Muscle of arm (tissue), 14 donors: ENCODE measurements at places on chromosomes 11 and 22. TPM values are rescaled to one million over a fixed set of nuclear protein-coding genes. Genes with fewer than 3 reads are reported as not detected.

Gene OR2D2
- not detected for polyA plus RNA-seq

Gene SCGB1C1
- polyA plus RNA-seq = not detected

DNA sequence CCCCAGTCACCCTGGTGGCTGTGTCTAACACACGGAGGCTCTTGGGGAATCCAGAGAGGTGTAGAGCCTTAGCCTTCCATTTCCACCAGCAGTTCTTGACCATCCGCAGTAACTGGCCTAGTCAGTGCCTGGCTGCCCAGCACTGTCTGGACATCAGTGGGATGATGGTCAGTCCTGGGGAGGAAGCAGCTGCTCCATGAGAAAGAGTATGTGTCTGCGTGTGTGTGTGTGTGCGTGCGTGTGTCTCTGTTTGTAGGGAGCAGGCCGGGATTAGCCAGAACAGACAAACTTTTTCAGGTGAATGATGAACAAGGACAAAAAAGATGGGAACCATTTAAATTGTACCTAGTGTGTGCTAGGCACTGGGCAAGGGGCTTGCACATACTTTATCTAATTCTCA is 109.3 kb upstream of the SYT13 start:
- no peak for DNase-seq

GRCh38 chr11:22670830-22671229 is 4.4 kb downstream of the GAS2 start:
- DNase-seq = no peak

DNA sequence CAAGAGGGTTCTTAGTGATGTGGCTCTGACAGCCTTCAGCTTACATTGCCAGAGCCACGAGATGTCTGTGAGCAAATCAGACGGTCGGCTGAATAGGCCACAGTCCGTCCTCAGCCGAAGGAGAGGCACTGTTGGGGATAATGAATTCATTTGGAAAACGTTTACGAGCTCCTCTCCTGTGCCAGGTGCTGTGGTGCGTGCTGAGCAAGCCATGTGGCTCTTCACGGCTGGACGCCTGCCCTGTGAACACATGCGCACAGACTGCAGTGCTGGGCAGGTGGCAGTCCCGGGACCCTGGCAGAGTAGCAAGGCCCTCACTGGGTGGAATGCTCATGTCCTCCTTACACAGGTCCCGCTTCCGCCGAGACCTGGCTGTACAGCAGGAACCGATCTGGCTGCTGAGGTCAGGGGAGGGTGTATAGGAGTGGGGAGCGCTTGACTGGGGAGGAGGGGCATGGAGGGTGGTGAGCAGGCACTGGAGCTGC is 6.8 kb downstream of the TBC1D22A start:
- DNase-seq = no peak

Gene MOGAT2
- not detected for polyA plus RNA-seq

- DNase-seq = peak; percentile 51
Measured at GRCh38 chr11:17354601-17354991, 3.0 kb downstream of the NCR3LG1 start.

DNA sequence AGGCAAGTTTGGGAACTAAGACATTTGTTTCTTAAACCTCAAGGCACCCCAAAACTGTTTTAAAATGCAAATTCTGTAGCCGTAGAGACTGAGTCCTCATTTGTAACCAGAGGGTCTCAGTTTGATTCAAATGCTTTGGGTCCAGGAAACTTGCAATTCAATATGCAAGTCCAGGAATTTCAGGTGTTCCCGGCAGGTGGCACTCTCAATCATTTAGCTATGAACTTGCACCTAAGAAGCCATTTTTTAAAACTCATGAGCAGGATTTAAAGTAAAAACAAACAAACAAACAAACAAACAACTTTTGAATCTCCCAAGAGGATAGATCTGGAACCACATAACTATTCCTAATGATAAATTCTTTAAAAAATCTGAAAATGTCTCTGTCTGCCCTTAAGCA is 8.7 kb upstream of the ABTB2 start:
- DNase-seq = no peak

DNA sequence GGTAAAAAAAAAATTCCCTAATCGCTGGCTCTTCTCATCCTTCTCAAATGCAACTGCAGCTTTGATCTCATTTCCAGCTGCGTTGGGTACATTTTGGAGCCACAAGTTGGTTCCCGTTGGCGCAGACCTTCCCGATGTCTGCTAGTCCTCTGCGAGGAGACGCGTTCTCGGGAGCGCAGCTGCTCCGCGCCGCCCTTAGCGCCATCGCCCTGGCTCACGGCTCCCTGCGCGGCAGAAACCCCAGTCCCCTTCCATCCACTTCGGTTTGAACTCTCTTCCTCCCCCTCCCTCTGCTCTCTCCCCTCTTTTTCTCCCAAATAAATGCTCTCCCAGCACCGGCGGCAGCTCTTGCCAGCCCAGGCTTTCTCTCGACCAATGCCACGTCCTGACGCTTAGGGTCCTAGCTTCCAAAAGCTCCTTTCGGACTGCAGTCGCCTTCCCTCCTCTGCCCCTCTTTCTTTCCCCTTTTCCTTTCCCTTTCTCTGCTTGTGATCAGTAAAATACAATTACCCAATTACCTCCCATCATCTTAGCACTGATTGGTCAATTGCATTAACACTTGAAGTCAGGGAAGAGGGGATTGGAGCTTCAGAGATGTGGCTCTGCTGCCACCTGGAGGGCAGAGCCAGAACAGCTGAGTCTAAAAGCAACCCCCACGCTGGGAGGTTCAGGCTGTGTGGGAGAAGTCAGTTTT is 1165.7 kb downstream of the LRRC4C start:
- DNase-seq = peak; percentile 92

- no peak for DNase-seq
Measured at GRCh38 chr11:59647245-59647980, 21.4 kb downstream of the PATL1 start.

Gene MRGPRX4
- polyA plus RNA-seq = not detected

DNA sequence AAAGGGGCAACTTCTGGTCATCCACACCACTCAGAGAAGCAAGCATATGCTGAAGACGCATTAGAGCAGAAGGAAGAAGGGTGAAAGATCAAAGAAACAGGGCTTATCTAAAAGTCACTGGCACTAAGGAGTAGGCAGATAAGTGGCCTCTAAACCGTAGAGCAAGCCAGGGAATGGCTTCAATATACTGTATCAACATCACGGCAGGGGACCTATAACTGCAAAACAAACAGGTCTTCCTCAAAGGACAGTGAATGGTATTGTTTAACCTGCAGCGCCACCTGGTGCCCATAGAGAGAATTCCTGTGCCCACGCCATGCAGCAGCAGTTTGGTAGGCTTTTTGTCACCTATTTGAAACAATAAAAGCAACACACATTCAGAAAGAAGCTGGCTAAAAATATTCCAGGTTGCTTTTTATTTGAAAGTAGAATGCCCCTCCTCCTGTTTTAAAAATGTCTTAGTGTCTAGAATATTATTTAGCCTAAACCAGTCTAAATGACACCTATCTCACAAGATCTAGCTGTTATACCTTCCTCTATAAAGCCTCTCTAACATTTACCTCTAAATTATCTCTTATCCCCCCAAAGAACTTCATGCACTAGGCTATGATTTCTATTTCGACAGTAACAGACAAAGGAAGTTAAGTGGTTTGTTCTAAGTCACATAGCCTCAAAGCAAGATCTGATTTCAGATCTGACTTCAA is 21.8 kb downstream of the SNX19 start:
- DNase-seq = peak; percentile 73

- no peak for DNase-seq
Measured at GRCh38 chr11:112290493-112290850, 29.8 kb upstream of the PLET1 start.

Gene NUCB2
- 52.9 TPM for polyA plus RNA-seq

DNA sequence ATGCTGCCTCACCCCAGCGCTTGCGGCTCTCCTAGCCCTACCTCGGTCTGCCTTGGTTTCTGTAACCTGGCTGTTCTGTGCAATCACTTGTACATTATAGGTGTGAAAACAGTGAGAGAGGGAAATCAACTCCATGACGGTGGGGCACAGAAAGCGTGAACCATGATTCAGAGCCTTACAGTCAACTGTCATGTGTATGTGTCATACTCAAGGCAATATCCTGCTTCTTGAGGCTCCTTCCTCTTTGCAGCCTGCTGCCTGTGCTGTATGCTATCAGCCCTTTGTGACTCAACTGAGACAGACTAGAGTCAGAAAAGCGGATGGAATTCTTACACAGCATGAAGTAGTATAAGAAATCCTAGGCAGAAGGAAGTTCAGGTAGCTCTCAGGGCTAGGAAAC is 2.1 kb downstream of the NRIP3 start:
- no peak for DNase-seq

DNA sequence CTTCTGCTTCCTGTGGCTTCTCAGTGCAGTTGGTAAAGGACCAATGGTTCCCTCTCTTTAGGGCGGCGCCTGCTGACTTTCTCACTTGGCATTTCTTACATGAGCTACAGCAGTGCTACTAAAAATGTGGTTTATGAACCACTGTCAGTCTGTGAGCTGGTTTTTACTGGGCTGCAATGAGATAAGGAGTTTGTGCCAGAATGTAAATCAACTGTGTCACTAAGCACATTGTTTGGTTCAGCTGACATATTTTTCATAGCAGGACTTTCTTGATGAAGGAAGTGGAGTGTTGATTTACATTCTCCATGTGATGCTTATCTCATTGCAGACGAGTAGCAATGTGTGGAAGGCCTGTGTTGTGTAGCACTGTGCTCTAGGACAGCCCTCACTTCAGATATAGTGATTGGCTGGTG is 463.3 kb downstream of the SOX6 start:
- DNase-seq = no peak

Gene ARHGAP8
- 0.84 TPM for polyA plus RNA-seq

DNA sequence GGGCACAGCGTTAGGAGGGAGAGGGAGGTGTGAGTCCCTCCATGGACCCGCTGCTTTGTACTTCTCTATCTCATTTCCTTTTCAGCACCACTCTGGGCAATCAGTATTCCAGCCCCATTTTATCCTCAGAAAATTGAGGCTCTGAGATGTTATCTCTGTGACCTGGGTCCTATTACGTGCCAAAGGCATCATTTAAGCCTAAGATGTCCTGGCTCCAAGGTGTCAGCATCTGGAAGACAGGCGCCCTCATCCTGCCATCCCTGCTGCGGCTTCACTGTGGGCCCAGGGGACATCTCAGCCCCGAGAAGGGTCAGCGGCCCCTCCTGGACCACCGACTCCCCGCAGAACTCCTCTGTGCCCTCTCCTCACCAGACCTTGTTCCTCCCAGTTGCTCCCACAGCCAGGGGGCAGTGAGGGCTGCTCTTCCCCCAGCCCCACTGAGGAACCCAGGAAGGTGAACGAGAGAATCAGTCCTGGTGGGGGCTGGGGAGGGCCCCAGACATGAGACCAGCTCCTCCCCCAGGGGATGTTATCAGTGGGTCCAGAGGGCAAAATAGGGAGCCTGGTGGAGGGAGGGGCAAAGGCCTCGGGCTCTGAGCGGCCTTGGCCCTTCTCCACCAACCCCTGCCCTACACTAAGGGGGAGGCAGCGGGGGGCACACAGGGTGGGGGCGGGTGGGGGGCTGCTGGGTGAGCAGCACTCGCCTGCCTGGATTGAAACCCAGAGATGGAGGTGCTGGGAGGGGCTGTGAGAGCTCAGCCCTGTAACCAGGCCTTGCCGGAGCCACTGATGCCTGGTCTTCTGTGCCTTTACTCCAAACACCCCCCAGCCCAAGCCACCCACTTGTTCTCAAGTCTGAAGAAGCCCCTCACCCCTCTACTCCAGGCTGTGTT is 829 bp upstream of the APOC3 start:
- DNase-seq = no peak

Gene HBB
- 373 TPM for polyA plus RNA-seq

DNA sequence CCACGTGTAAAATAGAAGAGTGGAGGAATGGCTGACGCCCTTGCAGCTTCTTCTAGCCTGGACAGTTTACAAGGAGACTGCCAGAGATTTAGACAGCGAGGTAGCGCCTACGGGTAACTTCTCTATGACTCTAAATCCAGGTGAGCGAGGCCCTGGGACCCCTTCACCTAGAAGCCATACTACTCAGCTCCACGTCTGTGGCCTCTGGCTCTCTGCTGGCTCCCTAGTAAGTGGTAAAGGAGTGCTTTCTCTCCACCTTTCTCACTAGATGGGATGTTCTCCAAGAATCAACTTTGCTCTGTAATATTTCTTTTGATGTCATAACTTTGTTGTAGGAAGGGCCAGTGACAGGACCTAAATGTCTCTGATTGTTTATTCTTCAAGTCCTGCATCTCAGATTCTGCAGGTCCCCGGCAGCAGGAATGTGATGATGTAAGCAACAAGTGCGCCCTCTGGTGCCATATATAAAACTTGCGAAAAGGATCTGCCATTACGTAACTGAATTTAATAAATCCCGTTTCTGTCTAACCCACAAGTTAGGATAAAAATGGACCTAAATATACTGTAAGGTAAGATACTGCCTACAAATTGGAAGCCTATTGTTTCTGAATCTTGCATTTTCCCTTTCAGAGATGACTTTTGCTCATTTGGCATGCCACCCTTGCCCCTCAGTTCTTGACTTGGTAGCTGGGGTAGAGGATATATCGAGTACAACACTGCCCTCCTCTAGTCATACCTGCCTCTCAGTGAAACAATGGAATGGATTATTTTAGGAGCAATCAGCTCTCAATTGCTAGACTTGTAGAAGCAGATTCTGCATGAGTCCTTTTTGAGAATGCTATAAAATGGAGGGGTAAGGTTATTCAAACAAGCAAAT is 11.0 kb upstream of the PTPN5 start:
- peak; percentile 41 for DNase-seq
